ENCODE measurements at places on chromosomes 3 and 15.

- no peak for DNase-seq
These were observed 258.2 kb downstream of the SOX2 start for GRCh38 chr3:181969925-181970324.

DNA sequence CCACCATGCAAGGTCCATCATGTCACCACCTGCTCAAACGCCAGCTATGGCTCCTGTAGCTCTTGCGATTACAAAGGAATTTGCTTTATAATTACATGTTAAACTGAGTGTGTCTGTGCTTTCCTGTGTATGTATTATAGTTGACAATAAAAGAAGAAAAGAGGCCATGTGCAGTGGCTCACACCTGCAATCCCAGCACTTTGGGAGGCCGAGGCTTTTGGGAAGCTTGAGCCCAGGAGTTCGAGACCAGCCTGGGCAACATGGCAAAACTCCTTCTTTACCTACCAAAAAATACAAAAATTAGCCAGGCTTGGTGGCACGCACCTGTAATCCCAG lies 27.0 kb downstream of the ATRIP start:
- no peak for DNase-seq

DNA sequence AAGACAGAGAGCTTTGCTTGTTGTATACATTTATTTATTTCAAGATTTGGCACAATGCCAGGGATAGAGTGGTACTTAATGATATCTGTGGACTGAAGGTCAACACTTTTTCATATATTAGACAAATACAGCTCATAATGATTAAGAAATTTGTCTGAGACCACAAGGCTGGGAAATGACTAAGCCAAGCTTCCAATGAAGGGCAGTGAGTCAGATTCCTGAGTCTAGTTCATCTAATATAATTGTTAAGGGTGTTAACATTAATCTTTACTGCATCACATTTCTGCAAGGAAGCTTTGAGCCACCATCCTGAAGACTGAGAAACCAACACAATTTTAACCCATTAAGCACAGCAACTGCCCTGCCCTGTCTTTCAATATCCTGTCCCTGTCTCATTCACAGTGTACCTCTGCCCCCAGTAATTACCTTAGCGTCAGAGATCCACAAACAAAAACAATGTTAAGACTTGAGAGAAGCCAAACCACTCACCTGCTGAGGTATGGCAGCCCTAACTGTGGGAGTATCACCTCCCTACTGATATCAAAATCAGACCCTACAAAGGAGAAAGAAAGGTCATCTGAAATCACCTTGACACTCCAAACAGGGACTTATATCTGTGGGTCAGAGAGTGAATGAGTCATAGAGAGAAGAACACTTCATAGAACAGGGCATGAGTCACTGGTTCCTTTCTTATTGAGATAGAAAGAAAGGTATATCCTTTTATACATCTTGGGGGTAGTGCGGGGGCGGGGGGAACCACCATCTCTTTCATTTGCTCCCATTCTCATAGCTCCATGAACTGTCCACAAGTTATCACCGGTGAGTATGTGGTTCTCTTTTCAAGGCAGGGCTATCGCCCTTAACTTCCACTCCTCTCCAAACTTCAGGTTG lies 74.7 kb downstream of the MAGI1 start:
- no peak for DNase-seq

DNA sequence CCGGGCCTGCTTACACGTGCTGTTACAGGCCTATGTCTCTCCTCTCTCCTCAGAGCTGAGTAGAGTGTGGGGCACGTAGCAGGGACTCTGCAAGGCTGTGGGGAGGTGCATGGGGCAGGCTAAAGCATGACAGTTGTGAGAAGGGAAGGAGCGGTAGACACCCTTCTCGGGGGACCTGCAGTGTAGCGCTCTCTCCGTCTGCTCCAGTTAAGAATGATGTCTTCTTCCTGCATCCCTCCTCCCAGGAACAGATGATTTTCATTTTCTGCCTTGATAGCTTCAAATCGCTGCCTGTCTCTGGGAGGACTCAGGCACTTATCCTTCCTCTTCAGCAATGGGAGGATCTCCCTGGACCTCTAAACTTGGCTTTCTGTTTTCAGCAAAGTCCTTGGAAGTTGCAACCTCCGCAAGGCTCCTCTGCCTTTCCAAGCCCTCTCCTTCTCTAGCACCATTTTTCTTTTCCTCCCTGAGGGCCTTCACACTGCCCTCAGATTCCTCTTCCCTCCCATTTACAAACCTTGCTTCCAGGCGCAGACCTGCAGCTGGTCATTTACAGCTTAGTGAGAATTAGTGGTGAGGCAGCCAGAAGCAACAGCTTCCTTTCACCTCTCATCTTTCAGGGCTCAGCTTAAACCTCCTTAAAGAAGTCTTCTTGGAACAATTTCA lies 23.4 kb upstream of the TLE3 start:
- no peak for DNase-seq

DNA sequence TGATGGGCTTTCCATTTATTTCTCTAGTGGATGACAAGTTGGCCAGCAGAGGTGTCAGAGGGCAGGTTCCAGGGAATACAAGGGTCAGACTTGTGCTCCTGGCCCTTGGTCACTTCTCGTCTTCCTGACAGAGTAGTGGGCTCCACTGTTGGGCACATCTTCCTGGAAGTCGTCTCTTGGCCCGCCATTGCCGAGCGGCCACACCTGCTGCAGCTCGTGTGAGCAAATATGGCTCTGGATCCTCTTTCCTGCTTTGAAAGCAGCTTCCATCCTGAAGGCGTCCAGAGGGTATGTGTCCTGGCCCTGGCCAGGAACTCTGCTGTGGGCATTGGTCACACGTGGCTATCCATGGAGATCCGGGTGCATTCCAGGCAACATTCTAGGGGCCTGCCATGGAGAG lies 100.2 kb downstream of the SNRPN start:
- no peak for DNase-seq

DNA sequence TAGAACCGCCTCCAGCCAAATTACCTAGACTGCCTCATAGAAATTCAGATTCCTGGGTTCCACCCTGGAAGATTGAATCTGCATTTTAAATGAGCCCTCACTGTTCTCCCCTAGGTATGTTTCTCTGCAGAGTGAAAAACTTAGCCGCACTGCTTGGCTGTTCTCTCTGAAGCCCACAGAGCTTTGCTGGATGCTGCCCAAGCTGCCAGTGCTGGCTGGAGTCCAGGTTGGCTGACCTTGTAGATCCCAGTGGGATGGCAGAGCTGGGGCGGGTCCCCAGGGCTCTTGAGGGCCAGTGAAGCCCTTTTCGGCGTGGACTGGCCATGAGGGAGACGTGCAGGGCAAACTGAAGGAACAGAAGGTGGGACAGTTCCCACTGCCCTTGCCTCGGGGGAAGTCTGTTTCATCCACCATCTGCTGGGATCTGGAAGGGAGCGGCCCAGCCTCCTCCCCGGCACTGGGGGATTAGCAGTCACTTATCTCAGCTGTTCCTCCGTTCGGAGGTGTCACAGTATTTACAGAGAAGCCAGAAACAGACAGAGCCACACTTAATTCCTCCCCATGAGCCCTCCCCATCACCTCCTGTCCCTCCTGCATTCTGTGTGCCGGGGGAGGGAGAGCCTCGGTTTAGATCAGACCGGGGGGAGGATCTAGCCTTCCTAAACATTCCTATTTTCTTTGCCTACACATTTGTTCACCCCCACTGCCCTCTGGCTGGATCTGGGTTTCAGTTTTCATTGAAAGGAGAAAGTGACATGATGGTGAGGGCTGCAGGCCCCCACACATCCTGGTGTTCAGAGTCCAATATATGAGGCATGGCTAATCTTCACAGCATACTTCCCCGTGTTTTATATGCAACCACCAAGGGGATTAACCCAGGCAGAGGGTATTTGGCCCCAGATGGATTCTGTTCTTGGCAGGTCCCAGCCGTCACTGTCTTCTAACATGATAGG lies 4.1 kb upstream of the ACTC1 start:
- DNase-seq = no peak

GRCh38 chr3:134377896-134378295 lies 3.6 kb upstream of the AMOTL2 start:
- DNase-seq = no peak

DNA sequence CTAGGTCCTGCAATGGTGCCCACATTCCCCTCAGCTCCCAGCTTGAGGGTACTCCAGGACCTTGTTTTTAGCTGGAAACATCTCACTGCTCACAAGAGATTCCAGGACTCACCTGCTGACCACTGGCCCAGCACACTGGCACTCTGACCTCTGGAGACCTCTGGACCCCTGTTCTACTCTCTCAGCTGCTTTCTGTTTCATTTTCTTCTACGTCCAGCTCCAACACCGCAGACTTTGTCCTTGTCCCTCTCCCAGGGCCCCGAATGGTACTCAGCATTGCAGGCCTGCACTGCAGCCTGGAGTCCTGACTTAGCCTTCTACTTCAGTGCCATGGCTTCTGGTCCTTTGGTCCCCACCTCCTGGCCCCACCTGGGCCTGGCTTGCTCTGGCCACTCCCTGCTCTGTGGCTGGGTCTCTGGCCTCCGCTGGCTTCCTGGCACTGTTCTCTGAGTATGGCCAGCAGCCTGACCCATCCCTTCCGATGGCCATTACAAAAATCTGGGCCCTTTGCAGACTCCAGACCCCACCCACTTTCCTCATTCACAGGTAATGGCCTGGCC lies 27.9 kb downstream of the KY start:
- DNase-seq = no peak

DNA sequence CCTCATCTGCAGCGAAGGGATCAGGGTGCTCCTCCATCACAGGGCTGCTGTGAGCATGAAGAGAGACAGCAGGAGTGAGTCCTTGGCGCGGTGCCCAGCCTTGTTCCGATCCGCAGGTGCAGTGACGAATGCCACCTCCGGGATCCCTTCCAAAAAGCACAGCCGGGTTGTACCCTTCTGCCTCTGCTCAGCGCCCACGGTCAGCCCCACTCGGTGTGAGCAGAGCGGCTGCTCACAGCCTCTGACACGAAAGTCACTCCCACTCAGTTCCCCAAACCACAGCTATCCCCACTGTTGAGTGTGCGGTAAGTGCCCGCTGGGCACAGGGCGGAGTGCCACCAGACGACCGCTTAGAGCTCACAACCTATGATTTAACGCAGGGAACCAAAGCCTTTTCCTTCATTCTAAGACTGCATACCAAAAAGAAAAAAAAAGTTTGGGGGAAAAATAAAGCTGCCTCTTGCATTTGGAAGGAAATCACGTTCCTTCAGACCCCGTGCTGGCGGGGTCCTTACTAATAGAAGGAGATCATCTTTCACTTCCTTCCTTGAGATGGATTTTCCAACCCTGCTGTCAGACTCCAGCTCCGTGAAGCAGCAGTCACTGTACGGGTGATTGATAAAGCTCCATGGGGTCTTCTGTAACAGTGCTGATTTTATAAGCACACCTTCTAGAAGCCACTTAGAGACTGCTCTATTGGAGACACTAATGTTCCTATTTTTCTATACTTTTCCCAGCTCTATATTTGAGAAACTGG lies 34.7 kb upstream of the TUBGCP5 start:
- DNase-seq = no peak

GRCh38 chr3:187702507-187703033 lies at the start of gene RTP2:
RTP2 (minus strand) TSS chr3:187702557; CDS start chr3:187702128, 429 bp downstream.
- DNase-seq = no peak

- no peak for DNase-seq
These were observed 109.7 kb upstream of the GADL1 start for GRCh38 chr3:31004025-31004678.

DNA sequence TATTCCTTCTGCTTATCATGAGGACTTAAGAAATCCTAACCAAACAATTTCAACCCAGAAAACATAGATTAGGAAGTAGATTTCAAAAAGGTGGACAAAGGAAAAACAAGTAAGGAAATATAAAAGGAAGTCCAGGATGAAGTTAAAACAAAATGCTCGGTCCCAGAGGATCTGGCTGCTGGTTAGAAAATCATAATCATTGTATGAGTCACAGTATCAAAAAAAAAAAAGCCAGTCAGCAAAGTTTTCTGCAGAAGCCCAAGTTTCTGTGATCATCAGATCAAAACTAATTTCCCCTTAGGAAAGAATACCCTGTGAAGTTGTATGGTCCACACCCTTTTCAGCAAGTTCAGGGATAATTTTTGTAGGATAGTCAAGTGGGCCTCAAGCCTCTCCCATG lies 43.0 kb upstream of the LRTM1 start:
- DNase-seq = no peak

Measured in activated gamma-delta T cell treated with anti-CD3 and anti-CD28 coated beads, Interleukin-2, amount 50 U/mL, for 16 hours (primary cell).